Karpas-422 (cell line): ENCODE measurements at places on chromosomes 3 and 15.

DNA sequence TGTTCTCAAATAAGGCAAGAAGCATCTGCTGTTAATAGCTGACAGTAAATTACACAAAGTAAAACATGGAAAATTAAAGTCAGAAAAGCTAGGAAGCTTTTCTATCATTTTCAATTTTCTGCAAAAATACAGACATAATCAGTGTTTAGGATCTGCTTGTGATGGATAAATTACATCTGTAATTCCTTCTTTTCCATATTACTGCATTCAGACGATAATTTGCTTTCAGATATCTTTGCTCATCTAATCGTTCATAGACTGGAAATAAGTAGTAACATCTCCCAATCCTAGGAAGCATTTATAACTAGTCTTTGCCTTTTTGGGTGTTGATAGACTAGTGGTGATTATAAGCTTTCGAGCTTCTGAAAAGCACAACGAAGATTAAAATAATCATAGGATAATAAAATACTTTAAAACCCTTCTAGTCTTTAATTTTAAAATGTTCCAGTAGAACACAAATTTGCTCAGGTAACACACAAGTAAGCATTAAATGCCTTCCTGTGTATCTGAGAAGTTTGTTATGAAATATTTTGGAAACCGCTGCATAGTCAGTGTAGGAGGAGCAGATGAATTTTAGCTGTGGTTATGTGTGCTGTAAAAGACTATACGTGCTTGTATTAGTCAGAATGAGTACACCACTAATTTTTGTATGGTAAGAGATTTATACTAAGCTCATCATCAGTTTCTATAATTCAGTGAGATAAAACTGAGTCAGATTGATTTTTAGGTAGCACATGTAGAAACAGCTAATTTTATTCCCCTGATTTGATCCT is 41.0 kb downstream of the MBNL1 start:
- DNase-seq: no peak
- peaks cover 22% of the 10 kb centered on the region for H3K4me1 ChIP-seq
- H3K4me3 ChIP-seq: no peak overlapping the region
- no peaks in the 10 kb centered on the region for H3K27me3 ChIP-seq

GRCh38 chr3:131216801-131217200 is 164.8 kb upstream of the NUDT16 start:
- no peak overlapping the region for H3K4me3 ChIP-seq
- no peak for DNase-seq
- no peak overlapping the region for H3K27ac ChIP-seq
- no peaks in the 10 kb centered on the region for H3K36me3 ChIP-seq
- no peaks in the 10 kb centered on the region for H3K4me1 ChIP-seq
- H3K27me3 ChIP-seq: no peaks in the 10 kb centered on the region

- peaks cover 100% of the 10 kb centered on the region for H3K4me1 ChIP-seq
- H3K27ac ChIP-seq: peak overlapping the region; percentile 89
- H3K4me3 ChIP-seq: no peak overlapping the region; the same call in 1 of the 2 replicates
Measured at GRCh38 chr15:31340047-31340446, 13.4 kb downstream of the KLF13 start.

DNA sequence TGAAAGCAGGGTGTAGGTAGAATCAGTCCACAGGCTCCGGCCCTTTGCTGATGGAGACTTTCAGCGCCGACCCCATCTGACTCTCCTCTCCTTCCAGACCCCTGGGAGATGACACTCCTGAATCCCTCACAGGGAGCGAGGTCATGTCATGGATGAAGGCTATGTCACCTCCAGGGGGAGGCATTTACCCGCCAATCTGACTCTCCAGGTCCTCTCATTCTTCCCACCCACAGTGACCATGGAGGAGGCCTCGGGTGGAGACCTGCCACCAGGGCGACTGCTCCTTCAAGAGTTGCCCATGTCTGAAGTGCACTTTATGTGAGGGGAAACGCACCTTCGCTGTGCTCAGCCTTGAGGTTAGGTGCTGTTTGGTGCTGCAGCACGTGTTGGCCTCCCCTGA is 112.7 kb downstream of the KLF13 start:
- no peaks in the 10 kb centered on the region for H3K36me3 ChIP-seq
- no peak overlapping the region for H3K27ac ChIP-seq
- H3K4me3 ChIP-seq: no peak overlapping the region
- H3K27me3 ChIP-seq: no peaks in the 10 kb centered on the region
- DNase-seq: peak; percentile 58

DNA sequence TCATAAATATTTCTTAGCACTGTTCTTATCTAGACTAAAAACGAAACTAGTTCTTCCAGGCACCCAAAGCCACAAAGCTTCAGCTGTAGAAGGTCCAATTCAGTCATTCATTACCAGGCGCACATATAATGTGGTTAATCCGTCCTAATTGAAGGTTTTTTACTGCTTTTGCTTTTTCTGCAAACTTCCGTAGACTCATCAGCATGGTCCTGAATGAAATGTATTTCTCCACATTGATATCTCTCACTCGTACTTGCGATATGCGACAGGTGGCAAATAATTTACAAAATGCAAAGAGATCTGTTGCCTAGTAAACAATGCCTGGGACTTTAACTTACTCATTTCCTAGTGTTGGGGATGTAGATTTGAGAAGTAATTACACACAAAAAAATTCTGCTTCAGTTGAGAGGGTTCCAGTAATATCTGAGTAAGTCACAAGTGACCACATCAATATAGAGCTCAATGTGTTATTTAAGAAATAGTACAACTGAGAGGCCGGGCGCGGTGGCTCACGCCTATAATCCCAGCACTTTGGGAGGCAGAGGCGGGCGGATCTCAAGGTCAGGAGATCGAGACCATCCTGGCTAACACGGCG is 75.0 kb upstream of the MBNL1 start:
- no peak overlapping the region for H3K27ac ChIP-seq
- no peaks in the 10 kb centered on the region for H3K27me3 ChIP-seq
- H3K4me1 ChIP-seq: peaks cover 20% of the 10 kb centered on the region
- DNase-seq: no peak
- H3K4me3 ChIP-seq: peak overlapping the region; percentile 53

- no peaks in the 10 kb centered on the region for H3K4me1 ChIP-seq
- DNase-seq: no peak
- H3K4me3 ChIP-seq: no peak overlapping the region
- H3K36me3 ChIP-seq: no peaks in the 10 kb centered on the region
- no peak overlapping the region for H3K27ac ChIP-seq
- no peaks in the 10 kb centered on the region for H3K27me3 ChIP-seq
Measured at GRCh38 chr3:19931180-19931692, 2.8 kb downstream of the EFHB start.

DNA sequence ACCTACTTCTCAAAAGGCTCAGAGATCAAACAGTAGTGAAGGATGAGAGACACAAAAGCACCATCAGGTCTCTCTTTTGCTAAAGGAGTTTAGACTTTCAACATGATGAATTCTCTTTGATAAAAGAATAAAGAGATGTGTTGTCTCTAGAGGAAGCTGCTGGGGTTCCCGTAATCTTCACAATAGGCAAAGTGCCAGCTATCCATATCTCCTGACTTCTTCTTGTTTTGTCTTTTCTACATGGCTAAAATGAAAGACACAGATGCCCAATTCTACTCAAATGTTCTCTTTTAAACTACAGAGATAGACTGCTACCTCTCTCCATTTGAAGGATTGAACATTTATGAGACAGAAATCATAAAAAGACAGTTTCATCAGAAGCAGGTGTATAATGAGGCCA is 38.4 kb upstream of the TUSC7 start:
- no peak for DNase-seq
- H3K27ac ChIP-seq: no peak overlapping the region
- no peaks in the 10 kb centered on the region for H3K27me3 ChIP-seq
- no peaks in the 10 kb centered on the region for H3K4me1 ChIP-seq

DNA sequence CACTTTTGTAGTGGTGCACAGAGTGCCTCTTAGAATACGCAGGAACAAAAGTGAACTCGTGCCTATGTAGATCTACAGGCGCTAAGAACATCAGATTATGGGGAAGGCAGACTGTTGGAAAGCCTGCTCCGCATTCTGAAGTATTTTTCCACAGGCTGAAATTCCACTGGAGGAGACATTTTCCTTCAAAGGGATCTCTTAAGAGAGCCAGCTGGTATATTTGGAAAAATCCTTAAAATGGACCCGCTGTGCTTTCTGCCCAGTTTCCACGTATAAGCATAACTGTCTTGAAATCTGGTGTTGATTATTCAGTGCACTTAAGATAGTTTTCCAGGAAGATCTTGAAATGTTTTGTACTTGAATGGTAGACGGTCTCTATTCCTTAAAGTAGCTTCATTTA is 34.7 kb upstream of the ICE2 start:
- no peak overlapping the region for H3K4me3 ChIP-seq
- H3K27ac ChIP-seq: no peak overlapping the region
- no peaks in the 10 kb centered on the region for H3K36me3 ChIP-seq

DNA sequence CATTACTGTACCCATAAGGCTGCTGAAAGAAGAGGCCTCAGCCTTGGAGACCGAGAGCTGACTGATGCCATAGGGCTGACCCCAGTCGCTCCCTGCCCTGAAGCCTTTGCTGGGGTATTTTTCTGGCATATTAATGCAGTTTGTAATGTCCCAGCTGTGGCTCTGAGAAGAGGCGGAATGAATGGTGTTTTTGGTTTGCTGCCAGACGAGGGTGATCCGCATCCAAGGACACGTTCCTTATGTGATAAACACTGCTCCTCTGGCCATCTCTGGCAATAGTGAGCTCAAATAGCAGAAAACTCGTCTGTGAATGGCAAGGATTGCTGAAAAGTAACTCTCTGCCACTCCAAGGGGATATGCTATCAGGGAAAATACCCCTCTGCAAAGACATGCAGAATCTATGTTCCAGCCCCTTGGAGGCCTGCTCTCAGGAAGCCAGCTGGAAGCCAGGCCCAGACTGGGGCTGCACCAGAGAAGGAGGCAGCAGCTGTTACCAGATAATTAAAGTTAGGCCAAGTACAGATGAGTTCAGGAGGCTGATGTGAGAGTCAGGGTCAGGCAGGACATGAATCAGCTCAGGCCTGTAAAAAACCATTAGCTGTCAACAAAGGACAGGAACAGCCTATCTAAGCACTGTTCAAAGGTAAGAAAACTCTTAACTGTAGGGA is 28.9 kb upstream of the KLHL6 start:
- no peak overlapping the region for H3K27ac ChIP-seq
- peaks cover 2% of the 10 kb centered on the region; the same call in 1 of the 2 replicates for H3K27me3 ChIP-seq
- H3K4me3 ChIP-seq: no peak overlapping the region
- peaks cover 24% of the 10 kb centered on the region for H3K4me1 ChIP-seq
- no peaks in the 10 kb centered on the region for H3K36me3 ChIP-seq
- no peak for DNase-seq

DNA sequence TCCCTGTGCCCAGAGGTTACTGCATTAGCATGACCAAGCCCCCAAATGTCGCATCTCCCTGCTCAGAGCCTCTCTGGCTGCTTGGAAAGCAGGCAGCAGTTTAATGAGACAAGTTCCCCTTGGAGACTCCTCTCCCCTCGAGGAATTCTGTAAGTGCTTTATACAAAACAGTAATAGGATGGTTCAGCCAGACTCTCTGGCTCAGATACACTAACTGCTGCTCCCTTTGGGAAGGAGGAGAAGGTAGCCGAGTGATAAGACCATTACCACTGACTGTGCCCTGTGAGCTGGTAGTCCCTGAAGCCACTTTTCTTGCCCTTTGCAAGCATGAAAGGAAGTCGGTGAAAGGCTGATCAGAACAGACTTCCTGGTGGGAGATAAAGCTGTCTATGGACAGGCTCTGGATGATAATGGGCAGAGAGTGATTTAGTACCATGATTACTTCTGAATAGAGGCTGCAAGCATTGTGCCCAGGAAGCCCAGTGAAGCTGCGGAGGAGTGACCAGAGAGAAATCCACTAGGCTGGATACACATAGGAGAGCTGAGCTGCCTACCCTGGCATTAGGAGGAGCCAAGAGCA is 100.8 kb downstream of the SEMA6D start:
- no peaks in the 10 kb centered on the region for H3K27me3 ChIP-seq
- no peak for DNase-seq
- H3K27ac ChIP-seq: no peak overlapping the region

- H3K36me3 ChIP-seq: no peaks in the 10 kb centered on the region
- peaks cover 37% of the 10 kb centered on the region for H3K4me1 ChIP-seq
- no peaks in the 10 kb centered on the region for H3K27me3 ChIP-seq
- no peak for DNase-seq
Measured at GRCh38 chr3:11547498-11547897, 96.2 kb downstream of the VGLL4 start.

DNA sequence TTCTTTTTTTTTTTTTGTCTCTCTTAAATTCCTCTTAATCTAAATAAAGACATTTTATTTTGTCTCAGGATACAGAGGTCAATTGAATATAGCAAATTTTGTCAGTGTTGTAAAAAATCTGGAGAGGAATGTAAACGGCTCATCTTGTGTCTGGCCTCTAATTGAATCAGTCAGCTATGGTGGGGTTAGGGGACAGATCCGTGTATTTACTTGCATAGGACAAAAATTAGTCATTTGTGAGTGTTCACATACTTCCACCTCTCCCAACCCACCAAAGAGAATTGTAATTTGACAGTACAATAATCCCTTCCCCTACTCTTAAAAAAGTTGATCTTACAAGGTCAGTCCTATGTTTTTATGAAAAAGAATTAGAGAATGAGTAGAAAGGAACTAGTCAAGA is 18.3 kb downstream of the PPARG start:
- H3K4me3 ChIP-seq: no peak overlapping the region
- peaks cover 10% of the 10 kb centered on the region for H3K4me1 ChIP-seq
- no peak overlapping the region for H3K27ac ChIP-seq
- no peaks in the 10 kb centered on the region for H3K36me3 ChIP-seq

GRCh38 chr3:151770956-151771355 is 37.2 kb downstream of the AADACL2 start:
- no peaks in the 10 kb centered on the region for H3K36me3 ChIP-seq
- no peak overlapping the region for H3K4me3 ChIP-seq
- DNase-seq: no peak
- no peak overlapping the region for H3K27ac ChIP-seq
- H3K27me3 ChIP-seq: no peaks in the 10 kb centered on the region

- H3K27ac ChIP-seq: no peak overlapping the region
- no peak for DNase-seq
- no peaks in the 10 kb centered on the region for H3K4me1 ChIP-seq
- H3K27me3 ChIP-seq: no peaks in the 10 kb centered on the region
- H3K36me3 ChIP-seq: no peaks in the 10 kb centered on the region
- no peak overlapping the region for H3K4me3 ChIP-seq
Measured at GRCh38 chr3:147379651-147380050, 26.7 kb downstream of the ZIC4 start.

GRCh38 chr15:89018207-89018606 is 70.0 kb upstream of the ABHD2 start:
- H3K36me3 ChIP-seq: no peaks in the 10 kb centered on the region
- no peak overlapping the region for H3K27ac ChIP-seq
- peaks cover 8% of the 10 kb centered on the region for H3K4me1 ChIP-seq
- H3K27me3 ChIP-seq: peaks cover 5% of the 10 kb centered on the region; the same call in 1 of the 2 replicates
- no peak overlapping the region for H3K4me3 ChIP-seq
- DNase-seq: no peak

GRCh38 chr3:136960838-136961836 is 3.4 kb downstream of the IL20RB start:
- H3K4me1 ChIP-seq: no peaks in the 10 kb centered on the region
- no peaks in the 10 kb centered on the region for H3K36me3 ChIP-seq
- H3K27ac ChIP-seq: no peak overlapping the region
- no peaks in the 10 kb centered on the region for H3K27me3 ChIP-seq
